ENCODE measurements at places on chromosomes 12 and 14.
A peak's percentile ranks its signal among the peaks of the same experiment; 100 is the strongest.

- DNase-seq: no peak
These were observed 335.0 kb downstream of the PCNX1 start for GRCh38 chr14:71242237-71242748.

- DNase-seq: no peak
These were observed at the start of gene DCN for GRCh38 chr12:91182636-91183455. Gene DCN, minus strand, starts transcription at chr12:91182817. Its CDS starts 4,265 bp downstream, at chr12:91178552.

GRCh38 chr14:34539407-34540180 lies at the start of gene EAPP:
Gene EAPP, minus strand, starts transcription at chr14:34539701. Its CDS starts 73 bp downstream, at chr14:34539628.
- peak; percentile 92 for DNase-seq

GRCh38 chr12:125454786-125455480 lies 389.7 kb downstream of the AACS start:
- DNase-seq: no peak

GRCh38 chr14:56808110-56808382 lies 2.2 kb downstream of the OTX2 start:
- no peak for DNase-seq

GRCh38 chr12:55795950-55796349 lies 21.6 kb downstream of the SARNP start:
- no peak for DNase-seq

GRCh38 chr12:54581412-54581811 lies 7.0 kb downstream of the PPP1R1A start:
- no peak for DNase-seq

DNA sequence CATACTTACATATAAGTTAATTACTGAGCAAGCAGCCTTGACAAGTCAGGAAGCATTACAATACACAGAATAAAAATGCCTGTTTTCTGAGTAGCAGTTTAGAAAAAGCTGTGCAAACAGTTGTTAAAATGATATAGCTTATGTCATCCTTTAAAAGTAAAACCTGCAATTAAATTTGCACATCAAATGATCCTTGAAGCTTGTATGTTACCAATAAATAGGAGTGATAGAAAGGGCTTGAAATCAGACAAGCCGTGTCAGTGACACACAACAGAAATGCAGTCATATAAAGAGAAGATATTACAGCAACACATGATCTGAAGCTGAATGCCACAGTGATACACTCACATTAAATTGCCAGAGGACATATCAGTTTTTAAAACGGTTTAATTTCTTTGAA lies 70.0 kb downstream of the EPS8 start:
- DNase-seq: no peak

GRCh38 chr14:50083467-50084337 lies 32.7 kb downstream of the VCPKMT start:
- peak; percentile 39 for DNase-seq

DNA sequence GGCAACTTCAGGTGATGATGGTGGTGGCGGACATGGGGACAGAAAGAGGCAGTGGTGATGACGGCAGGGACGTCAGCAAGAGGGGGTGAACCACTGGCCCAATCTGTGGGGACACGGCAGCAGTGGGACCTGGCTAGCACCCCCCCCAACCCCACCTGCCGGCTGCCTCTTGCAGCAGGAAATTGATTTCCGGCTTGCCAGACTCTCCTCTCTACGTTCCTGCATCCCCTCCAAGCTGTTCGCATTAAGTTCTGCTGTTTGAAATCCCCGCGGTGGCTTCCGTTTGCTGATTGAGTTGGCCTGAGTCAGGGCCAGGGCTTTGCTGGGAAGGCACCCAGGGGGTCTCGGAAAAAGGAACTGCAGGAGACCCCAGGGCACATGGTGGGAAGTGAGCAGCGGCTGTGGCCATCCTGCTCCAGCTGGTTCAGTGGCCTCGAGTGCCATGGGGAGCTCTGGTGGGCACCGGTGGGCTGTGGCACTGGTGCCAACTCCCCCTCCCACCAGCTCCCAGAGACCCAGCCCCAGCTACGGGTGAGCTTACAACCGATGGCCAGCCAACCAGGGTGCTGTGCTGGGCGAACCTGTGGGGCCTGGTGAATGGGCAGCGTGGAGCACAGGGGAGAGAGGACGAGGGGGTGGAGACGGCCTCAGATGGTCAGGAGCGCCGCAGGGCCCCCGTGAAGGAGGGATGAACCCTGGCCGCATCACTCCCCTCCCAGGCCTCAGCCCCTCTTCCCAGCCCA lies 14.6 kb upstream of the NUDT14 start:
- no peak for DNase-seq

- DNase-seq: no peak
These were observed 521.0 kb upstream of the ATP2B1 start for GRCh38 chr12:90229407-90230170.

DNA sequence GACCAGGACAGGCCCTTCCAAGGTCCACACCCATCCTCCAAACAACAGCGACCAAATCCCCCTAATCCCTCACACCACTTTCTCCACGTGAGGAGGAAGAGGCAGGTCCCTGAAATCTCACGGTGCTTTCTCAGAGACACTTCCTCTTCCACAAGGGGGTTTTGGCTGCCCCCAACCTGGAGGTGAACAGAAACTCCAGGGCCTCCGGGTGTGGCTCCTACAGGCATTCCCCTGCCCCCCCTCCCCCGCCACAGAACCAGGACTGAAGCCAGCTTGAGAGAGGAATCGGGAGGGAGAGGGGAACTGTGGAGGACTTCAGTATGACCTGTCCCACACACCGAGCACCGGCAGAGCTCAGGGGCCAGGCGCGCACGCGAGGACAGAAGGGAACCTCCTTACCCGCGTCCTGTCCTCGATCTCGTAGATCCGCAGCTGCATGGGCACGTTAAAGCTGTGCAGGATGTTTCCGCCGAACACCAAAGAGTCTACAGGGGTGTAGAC lies 60.2 kb downstream of the KDM2B start:
- no peak for DNase-seq

- DNase-seq: no peak
These were observed 116.4 kb downstream of the NTF3 start for GRCh38 chr12:5548152-5548943.

- no peak for DNase-seq
These were observed 332.6 kb downstream of the NOVA1 start for GRCh38 chr14:26265170-26265685.

- DNase-seq: no peak
These were observed 11.4 kb downstream of the GLT1D1 start for GRCh38 chr12:128864516-128865186.

DNA sequence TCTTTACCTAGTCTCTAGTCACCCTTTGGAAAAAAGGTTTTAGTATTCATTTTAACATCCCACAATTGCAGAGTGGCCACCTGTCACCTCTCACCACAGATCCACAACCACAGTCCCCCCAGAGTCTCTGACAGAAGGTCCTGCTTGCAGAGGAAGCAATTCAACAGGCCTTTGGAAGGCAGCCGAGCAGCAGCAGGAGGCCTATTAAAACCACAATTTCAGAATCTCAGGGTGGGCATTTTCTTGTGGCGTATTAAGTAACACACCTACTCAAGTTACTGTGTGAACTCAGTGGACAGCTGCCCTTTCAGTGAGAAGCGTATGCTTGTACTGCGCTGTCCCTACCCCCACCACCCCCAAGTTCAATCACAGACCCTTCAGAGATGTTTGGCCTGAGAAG lies 234.0 kb upstream of the HMGA2 start:
- no peak for DNase-seq

- no peak for DNase-seq
These were observed 44.4 kb upstream of the CHPT1 start for GRCh38 chr12:101653030-101653429.

- no peak for DNase-seq
These were observed 47.3 kb upstream of the FOS start for GRCh38 chr14:75231320-75231719.

GRCh38 chr14:50943943-50944646 lies at the start of gene PYGL:
Gene PYGL, minus strand, starts transcription at chr14:50944483. Its CDS starts 80 bp downstream, at chr14:50944403.
- DNase-seq: no peak

- DNase-seq: no peak
These were observed 105.9 kb downstream of the ETV6 start for GRCh38 chr12:11755302-11755930.

DNA sequence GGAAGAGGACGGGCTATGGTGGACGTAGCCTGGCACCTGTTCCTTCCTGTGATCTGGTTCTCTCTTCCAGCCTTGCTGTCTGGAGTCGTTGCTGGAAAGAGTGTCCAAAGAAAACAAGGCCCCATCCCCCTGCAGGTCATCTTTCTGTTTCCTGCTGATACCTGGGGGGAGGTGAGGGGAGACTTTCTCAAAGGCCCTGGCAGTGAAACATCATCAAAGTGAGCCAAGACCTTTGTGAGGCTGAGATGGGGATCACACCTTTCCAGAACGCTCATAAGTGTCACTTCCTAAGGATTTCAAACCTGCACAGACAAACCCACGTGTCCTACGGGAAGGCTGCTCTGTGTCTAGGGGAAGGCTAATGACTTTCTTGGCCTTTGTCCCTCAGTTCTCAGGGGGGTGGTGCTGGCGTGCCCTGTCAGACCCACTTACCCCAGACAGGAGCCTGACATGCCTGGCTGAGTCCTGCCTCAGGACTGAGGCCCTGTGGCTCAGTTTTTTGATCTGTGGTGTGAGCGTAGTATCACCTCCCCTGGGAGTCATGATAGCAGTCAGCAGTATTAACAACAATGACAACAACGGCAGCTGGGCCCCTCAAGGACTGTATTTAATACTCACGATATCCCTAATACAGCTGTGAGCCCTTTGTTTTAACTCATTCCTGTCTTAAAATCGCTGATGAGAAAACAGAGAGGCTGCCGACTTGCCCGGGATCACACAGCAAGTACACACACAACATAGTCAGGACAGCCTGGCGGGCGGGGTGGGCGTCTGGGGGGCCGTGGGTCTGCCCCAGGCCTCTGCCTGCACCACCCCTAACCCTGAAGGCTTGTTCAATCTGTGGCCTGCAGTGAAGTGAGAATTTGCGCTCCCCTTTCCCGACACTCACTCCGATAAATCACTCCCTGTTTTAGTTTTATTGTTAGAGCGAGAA lies 235.2 kb downstream of the SLC41A2 start:
- DNase-seq: no peak

GRCh38 chr12:97977870-97978405 lies 515.3 kb downstream of the RMST start:
- DNase-seq: no peak

DNA sequence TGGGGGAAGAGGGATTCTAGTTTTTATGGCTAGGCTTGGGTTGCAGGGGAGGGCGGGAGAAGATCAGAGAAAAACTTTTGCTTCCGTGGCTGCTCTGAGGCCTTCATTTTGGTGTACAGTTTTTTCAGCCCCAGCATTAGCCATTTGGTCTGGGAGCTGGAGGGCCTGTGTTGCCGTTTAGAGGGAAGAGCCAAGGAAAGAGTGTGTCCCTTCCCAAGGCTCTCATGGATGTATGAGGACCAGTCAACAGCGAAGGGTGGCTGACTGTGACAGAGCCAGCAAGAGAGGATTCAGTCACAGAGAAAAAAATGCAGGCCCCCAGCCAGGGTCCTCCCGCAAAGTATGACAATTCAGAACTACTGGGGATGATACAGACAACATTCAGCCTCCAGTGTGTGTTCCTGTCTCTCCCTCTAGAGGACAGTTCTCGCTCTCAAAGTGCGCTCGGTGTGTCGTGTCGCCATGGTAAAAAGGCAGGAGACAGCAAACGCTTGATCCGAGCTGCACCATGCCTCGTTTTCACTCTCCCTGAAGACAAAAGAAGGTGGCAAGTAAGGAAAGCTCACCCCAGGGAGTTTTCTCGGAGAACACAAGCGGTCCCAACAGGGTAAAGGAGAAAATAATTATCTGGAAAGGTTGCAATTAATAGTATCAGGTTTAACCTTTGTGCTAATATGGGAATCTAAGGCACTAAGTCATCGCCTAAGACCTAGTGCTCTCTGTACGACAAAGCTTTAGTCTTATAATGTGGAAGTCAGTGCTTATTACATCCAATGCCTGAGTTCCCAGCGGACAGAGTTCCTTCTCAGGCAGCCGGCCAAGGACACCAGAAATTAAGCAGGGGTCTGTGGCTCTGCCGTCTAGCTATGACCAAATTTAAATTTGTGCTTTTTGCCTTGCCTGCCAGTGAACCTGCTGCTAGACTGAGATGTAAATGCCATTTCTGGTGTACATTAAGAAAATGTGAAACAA lies 157.3 kb upstream of the PLXNC1 start:
- no peak for DNase-seq

DNA sequence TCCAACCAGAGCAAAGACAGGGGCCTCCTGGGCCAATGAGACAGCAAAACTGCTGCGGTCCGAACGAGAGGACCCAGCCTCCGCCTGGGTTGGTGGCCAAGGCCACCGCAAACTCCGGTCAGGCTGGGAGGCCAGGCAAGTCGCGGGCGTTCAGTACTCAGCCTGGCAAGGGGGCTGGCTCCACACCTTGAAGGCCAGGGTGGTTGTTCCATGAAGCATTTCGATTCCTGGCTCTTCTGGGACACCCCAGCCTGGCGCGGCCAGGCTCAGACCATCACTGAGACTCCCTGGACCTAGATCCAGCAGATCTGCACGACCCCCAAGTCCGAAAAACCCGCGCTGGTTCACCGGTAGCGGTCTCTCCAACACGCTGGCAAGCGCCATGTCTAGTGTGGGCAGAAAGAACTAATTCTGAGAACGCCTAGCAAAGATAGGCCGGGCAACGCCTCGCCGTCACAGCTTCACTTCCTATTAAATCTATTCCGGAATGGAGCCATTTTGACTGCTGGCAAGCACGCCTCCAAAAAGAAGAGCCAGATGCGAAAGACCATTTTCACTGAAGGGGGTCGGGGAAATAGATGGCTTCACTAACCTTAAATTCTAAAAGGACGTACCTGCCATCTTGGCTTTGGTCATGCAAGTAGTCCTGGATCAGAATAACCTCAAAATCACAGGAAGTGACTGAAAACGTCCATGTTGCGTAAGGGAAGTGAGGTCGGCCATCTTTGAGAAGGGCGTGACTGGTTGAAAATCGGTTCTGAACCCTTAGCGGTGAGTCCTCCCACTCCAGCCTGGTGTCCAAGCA lies at the start of gene PSMB5:
PSMB5 (minus strand) TSS at position 403 of the 805 bp plus-strand sequence; CDS start at position 384, 19 bp downstream.
- DNase-seq: peak; percentile 82

GRCh38 chr14:90426663-90427062 lies 29.8 kb downstream of the CALM1 start:
- DNase-seq: no peak

DNA sequence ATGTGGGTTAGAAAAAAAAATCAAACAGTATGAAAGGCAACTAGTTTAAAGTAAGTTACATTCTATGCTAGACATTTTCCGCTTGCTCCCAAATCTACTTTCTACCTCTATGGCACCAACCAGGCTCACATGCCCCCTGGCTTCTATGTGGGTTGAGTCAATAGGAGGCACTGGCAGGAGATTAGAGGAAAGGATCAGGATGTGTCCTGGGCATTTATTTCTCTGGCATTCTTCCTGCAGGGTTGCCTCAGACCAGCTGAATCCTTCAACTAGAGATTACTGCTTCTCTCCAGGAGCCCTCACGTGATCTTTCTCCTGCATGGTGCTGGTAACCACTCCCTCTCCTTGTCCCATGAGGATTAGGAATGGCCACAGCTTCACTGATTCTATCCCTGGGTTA lies 14.9 kb upstream of the CCDC60 start:
- no peak for DNase-seq

Data from activated CD4-positive, CD25-positive, alpha-beta regulatory T cell treated with anti-CD3 and anti-CD28 coated beads, Interleukin-2, amount 50 U/mL, for 16 hours (primary cell).